ENCODE measurements at places on chromosomes 12 and 14.

GRCh38 chr14:27863166-27863565 is 903.4 kb upstream of the FOXG1 start:
- no peak for DNase-seq

GRCh38 chr14:53871951-53872350 is 84.7 kb downstream of the BMP4 start:
- no peak for DNase-seq

DNA sequence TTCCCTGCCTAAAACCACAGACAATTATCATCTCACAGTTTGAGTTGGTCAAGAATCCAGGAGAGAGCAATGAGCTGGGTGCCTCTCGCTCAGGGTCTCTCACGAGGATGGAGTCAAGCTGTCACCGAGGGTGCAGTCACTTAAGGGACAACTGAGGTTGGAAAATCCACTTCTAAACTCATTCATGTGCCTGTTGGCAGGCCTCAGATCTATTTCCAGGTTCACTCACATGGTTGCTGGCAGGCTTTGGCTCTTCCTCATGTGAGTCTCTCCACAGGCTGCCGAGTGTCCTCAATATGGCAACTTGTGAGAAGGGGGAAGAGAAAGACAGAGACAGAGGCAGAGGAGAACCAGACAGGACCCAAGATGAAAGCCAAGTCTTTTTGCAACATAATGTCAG is 10.5 kb upstream of the OR10P1 start:
- DNase-seq = no peak

GRCh38 chr12:53942467-53942997 is 3.9 kb downstream of the HOXC13 start:
- no peak for DNase-seq

- DNase-seq = no peak
Observed at GRCh38 chr14:59342516-59343484, 122.4 kb downstream of the GPR135 start.

GRCh38 chr14:92223025-92223424 is 99.9 kb upstream of the SLC24A4 start:
- no peak for DNase-seq

- DNase-seq = no peak
Observed at GRCh38 chr14:90846511-90846910, 30.3 kb upstream of the TTC7B start.

- DNase-seq = no peak
Observed at GRCh38 chr14:90522571-90523191, 125.9 kb downstream of the CALM1 start.

- no peak for DNase-seq
Observed at GRCh38 chr12:96327889-96328288, 72.3 kb downstream of the CDK17 start.

DNA sequence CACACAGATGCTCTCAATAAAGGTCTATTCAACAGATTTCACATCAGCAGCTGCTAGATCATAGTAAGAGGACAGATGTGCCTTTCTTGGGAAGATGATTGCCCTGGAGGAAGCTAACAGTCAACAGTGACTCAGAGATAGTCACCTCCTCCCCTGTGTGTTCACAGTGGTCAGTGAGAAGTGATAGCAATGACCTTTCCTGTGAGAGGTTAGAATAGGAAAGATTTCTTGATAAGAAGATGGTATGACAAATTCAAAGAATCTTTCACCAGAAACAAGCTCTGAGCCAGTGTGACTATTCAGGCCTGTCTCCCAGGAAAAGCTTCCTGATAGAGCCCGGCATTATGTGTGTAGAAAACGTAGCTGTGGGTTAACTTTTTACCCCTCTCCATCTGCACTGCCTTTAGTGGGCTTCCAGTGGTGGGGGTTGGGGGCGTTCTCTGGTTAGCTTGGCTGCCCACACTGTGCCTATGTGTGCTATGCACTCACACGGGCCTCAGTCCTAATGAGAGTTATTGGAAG is 66.4 kb upstream of the ARHGAP5 start:
- DNase-seq = no peak

DNA sequence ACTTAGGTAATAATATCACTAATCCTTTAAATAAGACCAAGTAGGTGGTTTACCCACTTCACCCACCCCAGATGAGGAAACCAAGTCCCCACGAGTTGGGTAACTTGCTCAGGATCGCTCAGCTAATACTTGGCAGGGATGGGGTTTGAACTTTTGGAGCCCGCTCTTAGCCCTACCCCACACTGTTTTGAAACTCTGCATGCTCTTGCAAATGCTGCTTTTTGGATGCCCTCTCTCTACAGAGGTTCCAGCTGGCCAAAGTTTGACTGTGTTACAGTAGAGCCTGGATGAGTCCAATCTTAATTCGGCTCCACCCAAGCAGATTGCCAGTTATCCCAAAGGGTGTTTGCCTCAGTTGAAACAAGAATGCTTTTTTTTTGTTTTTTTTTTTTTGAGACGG is 6.8 kb downstream of the PLEKHG3 start:
- DNase-seq = no peak

DNA sequence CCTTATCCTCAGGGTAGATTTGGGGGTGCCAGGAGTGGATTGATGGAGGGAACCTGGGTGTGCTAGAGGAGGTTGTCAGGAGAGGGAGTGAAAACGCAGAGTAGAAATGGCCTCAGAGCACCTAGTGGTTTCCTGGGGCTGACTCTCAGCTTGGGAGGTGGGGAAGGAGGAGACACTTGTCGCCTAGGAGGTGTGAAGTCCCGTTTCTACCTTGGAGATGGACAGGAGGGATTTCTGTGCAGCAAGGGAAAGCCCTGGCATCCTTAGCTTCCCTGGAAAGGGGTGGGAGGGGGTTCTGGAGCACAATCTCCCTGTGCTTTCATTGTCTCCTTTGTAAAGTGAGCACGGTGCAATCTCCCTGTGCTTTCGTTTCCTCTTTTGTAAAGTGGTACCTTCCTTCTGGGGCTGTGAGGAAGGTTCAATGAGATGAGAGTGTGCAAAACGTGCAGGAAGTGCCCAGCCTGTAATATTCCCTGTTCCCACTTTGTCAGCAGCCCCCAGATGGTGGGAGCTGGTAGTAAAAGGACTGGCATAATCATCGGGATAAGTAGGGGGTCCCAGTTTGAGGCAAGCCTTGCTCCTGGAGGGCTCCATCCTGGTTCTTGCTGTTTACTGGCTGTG is 1.6 kb downstream of the OAS3 start:
- no peak for DNase-seq

DNA sequence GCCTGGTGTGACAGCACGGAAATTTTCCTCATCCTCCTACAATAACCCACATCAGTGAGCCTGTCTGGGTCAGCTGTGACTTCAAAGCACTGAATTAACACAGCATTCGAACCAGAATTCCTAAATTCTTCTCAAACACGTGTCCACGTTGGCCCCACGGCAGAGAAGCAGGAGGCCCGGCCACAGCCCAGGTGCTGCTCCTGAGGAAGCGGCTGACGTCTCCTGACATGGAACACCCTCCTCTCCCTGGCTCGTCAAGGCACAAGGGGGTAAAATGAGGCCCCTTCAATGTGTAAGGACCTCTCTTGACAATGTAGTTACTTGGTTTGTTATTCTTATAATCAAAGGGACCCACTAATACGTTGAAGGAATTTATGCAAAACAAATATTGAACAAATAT is 156.3 kb upstream of the GSC start:
- DNase-seq = no peak

GRCh38 chr14:51643140-51643539 is 8.6 kb upstream of the FRMD6 start:
- no peak for DNase-seq

DNA sequence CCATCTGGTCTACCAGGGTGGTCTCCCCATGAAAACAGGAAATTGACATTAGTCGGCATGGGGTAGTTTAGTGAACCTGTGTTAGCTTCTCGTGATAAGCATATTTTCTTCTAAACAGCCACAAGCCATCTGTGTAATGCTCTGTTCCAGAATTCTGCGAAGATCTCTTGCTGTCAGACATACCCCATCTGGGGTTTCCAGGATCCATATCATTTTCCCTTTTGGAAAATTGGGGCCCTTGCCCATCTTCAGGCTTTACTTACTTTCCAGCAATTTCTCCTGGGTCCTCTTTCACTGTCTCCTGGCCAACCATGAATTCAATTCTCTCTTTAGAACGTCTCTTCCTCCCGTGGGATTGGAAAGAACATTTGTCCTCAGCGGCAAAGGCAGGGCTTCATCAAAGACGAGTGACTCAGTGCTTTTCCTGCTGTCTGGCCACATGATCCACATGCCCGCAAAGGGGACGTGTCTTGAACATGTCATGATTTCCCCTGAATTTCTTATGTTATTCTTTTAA is 21.4 kb upstream of the NCOR2 start:
- no peak for DNase-seq

DNA sequence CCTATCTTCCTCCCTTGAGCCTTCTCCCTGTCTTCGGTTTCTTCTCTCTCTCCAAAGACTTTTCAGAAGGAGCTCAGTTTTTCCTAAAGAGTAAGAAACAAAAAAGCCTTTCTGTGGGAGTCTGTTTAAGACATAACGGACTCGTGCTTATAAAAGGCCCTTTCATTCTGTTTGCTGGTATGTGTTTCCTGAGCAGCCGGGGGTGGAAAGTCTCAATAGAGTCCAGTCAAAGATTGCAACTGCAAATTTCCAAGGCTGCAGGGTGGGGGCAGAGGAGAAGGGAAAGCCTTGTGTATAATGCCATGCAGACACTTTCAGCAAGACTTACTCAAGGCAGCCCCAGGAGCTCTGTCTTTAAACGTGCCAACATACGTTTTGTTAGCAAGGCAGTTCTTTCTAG is 62.2 kb downstream of the GNG2 start:
- no peak for DNase-seq

DNA sequence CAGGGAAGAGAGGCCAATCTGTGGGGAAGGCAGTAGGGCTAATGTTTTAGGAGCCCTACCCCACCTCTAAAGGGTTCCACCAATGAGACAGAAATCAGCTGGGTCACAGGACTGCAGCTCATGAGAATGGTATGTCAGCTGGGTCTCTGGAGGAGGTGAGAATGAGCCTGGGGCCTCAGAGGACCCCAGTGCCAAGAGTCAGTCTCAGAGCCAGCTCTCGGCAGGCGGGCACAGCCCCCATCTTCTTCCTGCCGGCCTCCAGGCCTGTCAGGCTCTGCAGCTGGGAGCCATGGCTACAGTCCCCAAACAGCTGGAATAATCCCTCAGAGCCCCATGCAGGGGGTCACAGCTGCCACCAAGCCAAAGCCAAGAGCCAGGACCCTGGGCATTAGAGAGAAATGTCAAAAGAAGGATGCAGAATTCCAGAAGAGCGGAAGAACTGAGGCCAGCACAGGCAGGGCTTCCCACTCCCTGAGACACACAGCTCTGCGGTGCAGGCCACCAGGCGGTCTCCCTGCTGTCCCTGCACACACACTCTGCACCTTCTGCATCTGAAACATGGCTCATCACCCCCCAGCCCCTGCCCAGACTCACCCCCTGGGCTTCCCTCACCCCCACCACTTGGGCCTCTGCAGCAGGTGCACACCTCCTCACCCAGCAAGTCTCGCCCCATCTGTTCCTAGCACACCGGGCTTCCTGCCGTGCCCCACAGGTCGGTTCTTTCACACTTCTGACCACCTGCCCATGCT is 26.0 kb downstream of the ITPK1 start:
- no peak for DNase-seq

GRCh38 chr12:109586385-109587296 is 13.0 kb downstream of the MVK start:
- no peak for DNase-seq

- DNase-seq = no peak
Observed at GRCh38 chr14:61374284-61374683, 52.9 kb downstream of the PRKCH start.

DNA sequence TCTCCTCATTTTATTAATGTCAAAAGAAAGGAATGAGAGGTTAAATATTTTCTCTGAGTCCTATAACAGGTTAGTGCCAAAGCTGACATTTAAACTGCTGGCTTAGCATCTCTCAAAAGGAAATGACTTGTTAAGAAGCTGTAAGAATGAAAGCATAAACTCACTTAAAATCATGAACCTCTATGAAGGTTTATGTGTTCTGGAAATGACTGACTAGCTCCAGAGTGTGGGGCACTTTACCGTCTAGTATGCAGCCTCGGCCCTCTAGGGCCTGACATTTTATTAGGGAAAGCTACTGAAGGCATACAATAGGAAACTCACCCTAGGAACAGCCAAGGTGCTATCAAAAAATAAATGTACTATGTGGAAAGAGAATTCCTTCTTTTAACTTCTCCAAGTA is 35.1 kb downstream of the SPX start:
- no peak for DNase-seq

DNA sequence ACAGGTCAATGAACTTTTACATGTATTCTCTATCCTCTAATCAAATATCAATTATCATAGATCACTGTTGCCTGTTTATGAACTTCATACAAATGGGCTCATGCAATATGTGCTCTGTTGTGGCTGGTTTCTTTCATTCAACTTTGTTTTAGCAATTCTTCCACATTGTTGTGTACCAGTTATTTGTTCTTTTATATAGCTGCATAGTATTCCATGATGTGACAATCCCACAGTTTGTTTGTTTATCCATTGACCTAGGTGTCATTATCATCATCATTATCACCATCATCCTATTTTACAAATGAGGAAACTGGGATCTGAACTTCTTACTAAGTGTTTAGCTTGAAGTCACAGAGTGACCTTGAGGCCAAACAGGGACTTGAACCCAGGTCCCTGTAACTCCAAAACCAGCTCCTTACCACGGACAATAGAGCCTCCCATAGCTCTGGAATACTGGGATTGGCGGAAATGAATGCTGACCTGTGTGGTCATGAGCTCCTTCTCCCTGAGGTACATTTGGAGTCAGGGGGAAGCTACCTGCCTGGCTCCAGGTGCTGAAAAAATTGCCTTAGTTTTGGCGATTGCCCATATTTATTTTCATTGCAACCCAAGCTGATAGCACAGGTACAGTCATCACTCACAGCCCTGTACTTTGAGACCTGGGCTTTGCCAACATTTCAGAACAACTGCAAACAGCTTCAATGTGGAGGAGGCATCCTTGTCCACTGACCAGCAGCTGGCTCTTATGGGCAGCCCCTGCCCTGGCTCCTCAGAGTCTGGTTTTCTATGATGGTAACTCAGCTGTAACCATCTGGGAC is 9.2 kb downstream of the ZFP36L1 start:
- no peak for DNase-seq

DNA sequence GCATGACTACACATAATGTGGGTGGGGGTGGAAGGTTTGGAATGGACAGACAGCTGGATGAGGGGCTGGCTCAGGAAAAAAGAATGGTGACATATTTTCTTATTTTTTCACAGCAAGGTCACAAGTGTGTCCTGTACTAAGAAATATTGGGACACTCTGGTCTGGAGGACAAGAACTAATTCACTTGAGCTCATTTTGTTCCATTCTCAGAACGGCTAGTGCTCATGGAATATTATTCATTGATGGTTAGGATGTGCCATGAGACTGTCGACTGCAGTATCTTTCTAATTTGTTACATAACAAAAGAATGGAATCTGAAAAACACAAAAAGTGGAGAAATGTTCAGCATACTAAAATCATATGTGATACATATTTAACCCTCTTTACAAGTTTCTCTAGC is 149.5 kb downstream of the BMP4 start:
- DNase-seq = no peak

DNA sequence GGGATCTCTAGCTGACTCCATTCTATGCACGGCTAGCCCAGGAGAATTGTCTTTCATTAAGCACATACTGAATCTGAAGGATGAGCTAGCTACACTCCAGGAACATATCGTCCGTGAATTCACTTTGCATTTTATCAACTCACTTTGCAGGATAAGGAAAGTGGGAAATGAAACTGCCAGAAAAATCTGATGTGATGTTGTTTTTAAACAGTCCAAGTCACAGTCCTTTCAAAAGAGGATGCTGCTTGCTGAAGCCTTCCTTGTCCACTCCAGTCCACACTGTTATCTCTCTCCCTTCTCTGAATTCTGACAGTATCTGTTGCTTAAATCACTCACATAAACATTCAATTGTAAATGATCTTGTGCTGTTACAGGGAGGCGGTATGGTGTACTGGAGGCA is 12.7 kb upstream of the TMCC3 start:
- no peak for DNase-seq
